GM12892 (cell line): ENCODE measurements at places on chromosomes 16 and 17.

- no peak for DNase-seq
Measured at GRCh38 chr17:37060094-37060493, 111.3 kb downstream of the AATF start.

DNA sequence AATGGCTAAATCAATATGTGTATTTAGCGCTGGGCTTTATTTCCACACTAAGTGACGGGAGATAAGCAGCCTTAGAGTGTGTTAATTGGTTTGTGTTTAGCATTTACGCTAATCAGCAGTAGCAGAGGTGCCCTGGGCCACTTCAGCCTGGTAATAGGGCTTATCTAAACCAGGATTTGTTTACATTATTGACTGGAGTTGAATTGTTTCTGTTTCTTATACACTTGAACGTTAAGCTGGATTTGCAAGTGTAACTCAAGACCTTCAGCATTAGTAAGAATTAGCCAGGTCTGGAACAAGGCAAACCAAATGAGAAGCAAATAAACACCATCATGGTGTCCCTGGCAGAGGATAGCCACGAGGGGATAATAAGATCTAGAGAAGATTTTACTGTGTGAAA is 313.6 kb downstream of the HS3ST4 start:
- DNase-seq: no peak

DNA sequence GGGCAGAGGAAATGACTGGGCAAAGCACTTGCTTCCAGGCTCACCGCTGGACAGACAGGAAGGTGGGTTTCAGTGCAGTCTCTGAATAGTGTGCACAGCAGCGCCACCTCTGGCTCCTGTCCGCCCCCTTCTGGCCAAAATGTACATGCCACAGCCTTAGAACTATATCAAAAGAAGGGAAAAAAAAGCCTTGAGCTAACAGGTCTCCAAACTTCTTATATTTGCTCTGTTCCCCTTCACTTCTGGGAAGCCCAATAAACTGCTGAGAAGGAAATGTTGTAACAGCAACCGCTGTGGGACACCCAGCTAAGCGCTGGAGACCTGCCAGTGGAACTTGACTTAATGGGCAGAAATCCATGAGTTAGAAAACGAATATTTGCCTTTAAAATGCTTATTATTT is 17.5 kb downstream of the COG7 start:
- DNase-seq: peak; percentile 43

- no peak for DNase-seq
Measured at GRCh38 chr17:13584701-13585080, 17.0 kb downstream of the HS3ST3A1 start.

GRCh38 chr17:45006927-45007461 is 38.9 kb upstream of the C1QL1 start:
- no peak for DNase-seq

- no peak for DNase-seq
Measured at GRCh38 chr16:23944381-23944780, 108.6 kb downstream of the PRKCB start.

- no peak for DNase-seq
Measured at GRCh38 chr16:88283596-88283995, 99.2 kb upstream of the ZNF469 start.

- DNase-seq: no peak
Measured at GRCh38 chr16:76199681-76200220, 77.5 kb upstream of the CNTNAP4 start.

DNA sequence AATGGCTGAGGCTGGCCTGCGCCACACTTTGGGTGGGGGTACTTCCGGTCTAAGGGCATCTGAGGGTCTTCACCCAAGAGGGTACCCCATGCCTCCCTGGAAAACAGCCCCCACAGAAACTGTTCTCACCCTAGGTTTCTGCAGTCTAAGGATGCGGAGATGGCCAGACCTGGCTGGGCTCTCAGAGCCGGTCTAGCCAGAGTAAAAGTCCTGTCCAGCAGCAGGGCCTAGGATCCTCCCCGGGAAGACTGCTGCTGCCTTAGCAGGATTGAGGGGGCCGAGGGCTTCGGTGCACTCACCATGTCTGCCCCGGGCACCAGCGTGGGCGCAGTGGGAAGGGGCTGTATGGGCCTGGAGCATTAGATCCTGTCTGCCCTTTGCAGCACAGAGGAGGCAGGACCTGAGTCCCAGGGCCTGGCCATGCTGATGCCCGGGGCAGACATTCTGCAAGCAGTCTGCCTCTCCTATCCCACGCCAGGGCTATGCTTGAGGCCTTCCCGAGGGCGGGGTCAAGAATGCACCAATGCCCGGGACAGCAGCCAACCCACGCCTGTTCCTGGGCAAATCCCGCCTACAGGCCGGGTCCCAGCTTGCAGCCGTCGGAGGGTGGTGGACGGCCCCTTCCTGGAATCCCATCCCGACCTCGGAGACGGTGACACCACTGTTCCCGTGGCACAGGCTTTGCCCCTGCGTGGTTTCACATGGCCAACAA is 54.7 kb downstream of the CBFA2T3 start:
- DNase-seq: no peak

DNA sequence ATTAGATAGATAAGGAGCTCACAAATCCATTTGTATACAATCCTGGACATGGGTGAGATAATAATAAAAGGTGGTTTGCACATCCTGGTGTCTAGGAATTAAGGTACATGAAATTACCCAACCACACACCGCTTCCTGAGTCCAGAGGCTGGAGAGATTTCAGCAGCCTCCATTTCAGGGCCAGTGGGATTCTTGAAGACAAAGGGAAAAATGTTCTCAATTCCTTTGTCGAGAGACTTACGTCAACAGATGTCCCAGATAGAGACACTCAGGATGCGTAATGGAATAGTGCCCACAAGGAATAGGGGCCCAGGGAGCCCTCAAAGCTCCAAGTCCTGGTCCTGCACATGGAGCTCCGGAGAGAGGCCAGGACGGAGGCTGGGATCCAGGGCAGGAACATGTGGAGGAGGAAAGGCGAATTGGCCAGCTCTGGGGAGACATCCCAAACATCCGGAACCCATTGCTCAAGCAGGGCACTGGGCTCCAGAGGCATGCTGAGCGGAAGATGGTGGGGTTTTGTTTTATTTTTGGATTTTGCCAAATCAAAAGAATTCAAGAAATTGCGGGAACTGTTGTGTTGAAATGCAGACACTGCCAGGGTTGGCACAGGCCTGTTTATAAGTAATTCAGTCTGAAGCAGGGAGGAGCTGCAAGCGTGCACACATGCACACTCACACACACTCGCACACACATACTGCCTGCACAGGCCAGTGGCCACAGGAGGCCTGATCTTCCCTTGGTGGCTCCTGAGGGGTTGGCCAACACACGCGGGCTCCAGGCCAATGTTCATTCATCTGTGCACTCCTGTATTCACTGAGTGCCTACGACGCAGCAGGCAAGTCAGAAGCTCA is 97.2 kb downstream of the NOG start:
- no peak for DNase-seq

DNA sequence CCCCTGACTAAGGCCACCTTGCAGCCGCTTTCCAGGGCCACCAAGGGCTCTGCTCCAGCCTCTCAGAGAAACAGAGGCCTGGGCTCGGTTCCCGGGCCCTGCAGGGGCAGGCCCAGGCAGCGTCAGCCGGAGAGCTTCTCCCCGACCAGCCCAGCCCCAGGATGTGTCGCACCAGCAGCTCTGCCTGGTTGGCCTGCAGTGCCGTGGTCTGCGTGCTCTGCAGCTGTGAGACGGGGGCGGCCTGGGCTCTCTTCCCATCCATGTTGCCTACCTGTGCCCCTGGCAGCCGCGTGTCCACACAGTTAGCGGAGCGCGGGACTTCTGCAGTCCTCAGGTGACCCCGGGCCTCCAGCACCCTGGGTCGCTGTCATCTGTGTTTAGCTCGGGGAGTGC is 4.8 kb downstream of the IGFALS start:
- no peak for DNase-seq

DNA sequence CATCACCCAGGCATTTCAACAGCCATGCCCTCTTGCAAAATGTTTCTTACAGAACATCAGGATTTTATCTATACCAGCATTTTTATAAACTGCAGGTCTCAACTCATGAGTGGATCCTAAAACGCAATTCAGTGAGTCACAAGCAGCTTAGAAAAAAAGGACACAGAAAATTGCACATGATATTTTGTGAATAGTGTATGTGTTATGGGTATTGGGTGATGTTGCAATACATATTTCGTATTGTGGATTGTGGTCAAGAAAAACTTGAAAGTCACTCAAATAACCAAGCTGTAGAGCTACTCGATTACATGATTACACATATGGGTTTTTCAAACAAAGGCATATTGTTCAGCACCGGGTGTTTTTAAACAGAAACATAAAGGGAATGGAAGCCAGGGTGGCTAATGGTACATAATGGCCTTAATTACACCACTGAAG is 1.4 kb downstream of the WIPI1 start:
- no peak for DNase-seq

- no peak for DNase-seq
Measured at GRCh38 chr17:4540224-4540651, 14.9 kb downstream of the MYBBP1A start.

DNA sequence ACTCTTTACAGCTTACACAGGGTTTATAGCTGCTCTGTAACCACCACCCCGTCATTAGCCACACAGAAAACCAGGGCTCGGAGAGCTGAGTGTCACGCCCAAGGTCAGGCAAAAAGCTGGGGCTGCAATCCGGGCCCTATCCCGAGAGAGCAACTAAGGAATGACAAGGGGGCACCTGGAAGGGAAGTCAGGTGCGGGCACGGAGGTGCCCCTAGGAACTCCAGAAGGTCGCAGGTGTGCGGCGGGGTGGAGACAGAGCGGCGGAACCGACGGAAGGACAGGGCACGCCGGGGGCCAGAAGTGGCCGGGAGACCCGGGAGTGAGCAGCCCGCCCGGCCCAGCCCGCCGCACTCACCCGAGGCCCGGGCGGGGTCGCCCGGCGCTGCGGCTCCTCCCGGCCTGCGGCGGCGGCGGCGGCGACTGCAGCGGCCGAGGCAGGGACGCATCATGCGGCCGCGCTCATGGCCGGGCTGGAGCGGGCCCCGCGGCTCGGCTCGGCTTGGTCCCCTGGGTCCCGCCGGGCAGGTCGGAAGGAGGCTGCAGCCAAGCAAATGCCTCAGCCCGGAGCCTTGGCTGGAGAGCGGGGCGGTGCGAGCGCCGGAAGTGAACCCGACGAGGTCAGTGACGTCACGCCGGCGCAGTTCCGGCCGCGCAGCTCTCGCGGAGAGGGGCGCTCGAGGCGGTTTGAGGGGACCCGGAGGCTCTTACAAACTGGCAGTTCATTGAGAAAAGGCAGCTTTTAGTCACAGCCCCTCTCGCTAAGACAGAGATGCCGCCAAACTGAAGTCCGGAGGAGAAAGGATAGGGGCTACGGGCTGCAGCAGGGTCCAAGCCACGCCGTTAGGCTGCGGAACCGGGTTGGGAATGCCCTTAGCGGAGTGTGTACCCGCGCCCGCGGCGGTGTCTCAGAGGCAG is at the start of gene ZDHHC7:
TSS of gene ZDHHC7 (minus strand) at position 605 of the 915 bp plus-strand sequence. CDS start 20,917 bp downstream, outside the sequence.
- DNase-seq: peak; percentile 90
